Stimulated activated CD8-positive, alpha-beta memory T cell treated with anti-CD3 and anti-CD28 coated beads, Interleukin-4, amount 100 ng/mL, for 1 hour (primary cell): ENCODE measurements at places on chromosomes 7 and 10.

DNA sequence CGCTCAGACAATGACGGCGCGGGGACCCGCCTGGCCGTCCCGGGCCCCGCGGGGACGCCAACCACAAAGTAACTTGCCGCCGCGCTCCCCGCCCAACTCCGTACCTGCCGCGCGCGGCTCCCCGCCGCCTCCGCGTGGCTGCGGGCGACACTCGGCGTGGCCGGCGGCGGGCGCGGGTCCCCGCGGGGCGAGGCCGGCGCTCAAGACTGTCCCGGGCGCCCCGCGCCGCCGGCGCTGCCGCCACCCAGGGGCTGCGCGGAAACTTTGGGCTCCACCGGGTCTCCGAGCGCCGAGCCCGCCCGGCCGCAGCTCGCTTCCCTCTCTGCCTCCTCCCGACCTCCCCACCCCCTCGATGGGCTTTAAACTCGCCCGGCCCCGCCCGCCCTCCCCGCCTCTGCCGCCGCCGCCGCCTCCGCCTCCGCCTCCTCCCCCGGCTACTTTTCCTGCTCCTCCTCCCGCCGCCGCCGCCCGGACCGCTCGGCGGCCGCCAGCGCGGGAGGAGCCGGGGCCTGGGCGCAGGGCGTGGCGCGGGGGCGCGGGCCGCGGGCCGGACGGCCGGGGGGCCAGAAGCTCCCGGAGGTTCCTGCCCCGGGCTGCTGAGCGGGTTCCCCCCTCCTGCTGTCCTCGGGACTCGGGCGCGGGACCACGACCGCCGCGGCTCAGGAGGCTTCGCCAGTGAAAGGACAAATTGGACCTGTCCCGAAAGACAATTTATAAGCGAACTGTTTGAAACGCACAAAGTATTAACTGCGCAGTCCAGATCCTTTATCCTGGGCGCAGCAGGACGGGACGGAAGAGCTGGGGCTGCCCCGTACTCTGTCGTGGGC, 10.6 kb upstream of the GRB10 start:
- DNase-seq: no peak

- no peak for DNase-seq
Observed at GRCh38 chr7:112748381-112748780, 41.8 kb downstream of the TMEM168 start.

- no peak for DNase-seq
Observed at GRCh38 chr7:80249619-80250295, 115.1 kb downstream of the GNAI1 start.

DNA sequence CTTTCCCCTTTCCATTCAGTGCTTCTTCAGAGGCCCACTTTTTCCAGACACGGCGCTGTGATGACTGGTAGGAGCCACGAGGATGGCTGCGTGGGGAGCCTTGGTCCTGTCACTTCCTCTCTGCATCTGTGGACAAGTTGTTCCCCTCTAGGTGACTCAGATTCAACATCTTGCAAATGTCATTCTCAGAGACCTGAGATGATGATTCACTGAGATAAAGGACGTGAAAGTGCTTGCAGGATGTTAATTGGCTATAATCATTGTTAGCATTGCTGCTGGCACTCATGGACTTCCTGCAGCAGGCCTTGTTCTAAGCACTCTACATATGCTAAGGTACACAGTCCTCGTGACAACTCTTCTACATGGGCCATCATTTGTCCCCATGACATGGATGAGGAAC, 489.8 kb upstream of the ZMIZ1 start:
- DNase-seq: no peak

- no peak for DNase-seq
Observed at GRCh38 chr10:78449554-78449953, 415.9 kb downstream of the RPS24 start.

DNA sequence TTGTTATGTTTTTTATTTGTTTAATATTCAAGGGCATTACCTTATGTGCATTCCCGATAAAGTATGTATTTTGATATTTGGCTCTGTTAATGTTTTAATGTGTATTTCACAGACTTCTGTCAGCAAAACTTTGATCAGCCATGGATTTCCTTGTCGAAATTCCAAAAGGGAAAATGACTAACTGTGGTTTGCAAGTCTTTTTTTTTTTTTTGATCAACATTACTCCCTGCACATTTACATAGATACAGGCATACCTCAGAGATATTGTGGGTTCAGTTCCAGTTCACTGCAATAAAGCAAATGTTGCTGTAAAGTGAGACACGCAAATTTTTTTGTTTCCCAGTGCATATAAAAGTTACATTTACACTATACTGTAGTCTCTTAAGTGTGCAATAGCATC, 351.9 kb downstream of the CXCL12 start:
- no peak for DNase-seq

DNA sequence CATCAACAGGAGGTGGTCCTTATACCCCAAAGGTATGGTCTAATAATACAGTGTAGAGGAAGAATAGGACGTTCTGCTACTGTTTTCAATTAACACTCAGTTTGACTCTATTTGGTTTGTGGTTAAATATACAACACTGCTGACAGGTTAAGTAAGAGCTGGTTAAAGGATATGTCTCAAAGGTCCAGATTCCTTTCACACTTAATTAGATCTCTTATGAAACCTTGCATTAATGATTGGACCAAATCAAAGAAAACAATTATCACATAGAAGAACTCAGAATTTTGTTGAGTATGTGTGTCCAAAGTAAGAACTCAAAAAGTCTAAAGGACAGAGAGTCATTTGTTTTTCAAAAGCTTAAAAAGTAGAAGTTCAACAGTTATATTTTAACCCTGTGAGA, 18.0 kb downstream of the MRLN start:
- no peak for DNase-seq

DNA sequence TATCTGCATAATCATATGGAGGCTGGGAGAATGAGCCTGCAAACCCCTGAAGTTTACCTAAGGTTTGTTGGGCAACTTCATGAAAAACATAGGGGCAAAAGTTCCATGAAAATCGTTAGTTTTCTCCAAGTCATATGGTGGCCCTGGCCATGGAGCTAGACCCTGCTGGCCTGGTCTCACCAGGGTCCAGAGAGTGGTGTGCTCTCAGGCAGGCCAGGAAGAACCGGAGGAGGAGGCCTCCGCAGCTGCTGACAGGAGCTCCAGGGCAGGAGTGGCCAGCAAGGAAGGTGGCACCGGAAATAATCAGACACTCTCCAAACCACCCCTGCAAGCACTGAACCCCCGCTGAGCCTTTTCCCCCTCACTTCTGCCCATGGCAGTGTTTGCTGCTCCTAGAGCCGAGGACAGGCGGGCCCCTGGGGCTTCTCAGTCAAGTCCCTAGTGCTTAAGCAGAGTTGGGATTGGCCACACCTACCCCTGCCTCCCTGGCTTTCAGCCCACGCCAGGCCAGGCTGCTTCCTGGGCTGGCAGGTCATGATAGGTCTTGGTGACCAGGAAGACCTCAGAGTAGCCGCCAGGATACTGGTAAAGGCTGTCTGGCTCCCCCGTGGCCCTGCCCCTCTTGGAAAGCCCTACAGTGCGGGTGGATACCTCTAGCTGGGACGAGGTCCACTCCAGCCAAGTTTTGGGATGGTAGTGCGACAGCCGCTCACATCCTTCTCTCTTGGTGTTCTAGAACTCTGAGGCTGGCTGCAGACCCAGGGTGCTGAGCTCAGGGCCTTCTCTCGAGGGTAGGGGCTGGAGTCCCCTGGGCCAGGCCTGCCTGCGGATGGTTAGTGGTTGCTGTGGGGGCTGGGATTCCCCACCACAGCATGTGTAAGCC, 242.8 kb downstream of the MGMT start:
- no peak for DNase-seq

- no peak for DNase-seq
Observed at GRCh38 chr7:134692344-134692705, 45.7 kb downstream of the BPGM start.

GRCh38 chr10:12241810-12242529, 46.0 kb downstream of the CDC123 start:
- no peak for DNase-seq

DNA sequence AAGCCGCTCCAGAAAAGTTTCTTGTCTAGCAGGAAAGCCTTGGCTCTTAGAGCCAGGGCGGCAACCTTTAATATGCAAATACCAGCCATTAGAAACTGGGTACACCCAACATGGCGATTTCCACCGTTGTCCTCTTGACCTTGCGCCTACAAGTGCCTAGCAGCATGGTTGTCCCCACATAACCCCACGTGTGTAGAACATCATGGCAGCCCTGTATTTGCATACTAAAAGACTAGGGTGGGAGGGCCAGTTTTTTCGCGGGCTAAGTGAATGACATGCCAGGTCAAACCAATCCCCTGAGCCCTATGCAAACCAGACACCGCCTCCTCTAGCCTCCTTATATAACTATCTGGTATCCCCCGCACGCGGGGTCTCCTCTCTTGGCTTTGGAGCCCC, 58.4 kb upstream of the FZD8 start:
- no peak for DNase-seq

DNA sequence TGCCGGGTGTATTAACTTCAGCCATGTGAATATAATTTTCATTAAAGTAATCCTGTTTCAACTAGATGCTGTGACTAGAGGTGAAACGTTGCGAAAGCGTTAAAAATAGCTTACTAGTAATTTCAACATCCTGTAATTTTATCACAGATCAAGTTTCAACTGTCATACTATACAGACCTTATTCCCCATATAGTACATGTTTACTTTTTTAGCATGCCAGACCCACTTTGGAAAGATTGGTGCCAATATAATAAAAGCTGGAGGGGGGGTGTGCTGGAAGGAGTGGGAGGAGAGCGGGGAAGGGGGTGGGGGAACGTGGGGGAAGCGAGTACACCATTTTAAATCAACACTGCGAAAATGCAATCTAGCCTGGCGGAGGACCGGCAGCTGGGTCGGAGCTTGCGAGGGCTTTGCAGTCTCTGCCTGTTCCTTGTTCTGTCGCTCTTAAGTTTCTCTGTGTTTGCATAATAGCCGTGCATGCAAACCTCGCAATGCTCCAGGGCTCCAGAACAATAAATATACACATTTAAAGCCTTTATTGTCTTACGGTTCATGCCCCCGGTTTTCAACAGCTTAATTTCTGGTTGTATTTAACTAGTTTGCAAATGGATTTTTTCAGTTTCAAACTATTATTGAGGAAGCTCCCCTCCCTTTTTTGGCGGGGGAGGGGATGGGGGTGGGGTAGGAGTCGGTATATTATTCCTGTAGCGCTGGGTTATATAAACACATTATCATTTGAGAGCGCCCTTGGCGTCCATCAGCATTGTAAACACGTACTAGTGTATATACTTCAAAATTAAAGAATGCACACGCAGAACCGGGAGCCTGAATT, 1.3 kb upstream of the ARID5B start:
- no peak for DNase-seq

GRCh38 chr7:101231644-101232043, 6.0 kb downstream of the CLDN15 start:
- DNase-seq: no peak

DNA sequence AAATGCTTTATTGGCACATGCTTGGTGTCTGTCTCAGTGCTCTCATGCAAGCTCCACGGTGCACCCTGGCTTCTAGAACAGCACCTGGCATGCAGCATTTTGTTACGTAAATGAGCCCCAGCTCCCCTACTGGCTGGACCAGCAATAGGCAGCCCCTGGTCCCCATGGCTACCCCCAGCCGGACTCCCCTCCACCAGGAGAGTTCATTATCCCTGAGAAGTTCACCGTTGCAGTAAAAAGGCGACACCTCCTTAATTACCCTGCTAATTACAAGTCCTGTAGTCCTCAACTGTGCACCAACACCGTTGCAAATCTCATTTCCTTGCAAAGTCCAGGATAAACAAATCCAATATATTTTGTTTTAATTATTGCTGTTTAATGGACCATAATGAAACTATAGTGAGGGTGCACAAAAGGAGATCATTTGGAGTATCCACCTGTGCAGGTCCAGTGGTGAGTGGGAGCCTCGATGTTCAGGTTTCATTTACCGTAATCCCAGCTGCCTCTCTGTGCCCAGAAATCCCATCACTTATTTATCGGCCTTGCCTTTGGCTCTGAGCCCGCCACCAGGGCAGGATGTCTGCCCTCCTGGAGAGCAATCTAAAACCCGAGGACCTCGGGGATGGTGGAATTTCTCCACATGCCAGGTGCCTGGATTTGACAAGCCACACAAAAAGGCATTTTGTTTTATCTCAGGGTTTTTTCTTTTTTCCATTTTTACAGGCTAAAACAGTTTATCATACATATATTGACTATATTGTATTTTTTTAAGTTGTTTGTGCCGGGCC, 12.8 kb upstream of the DRGX start:
- no peak for DNase-seq

- DNase-seq: no peak
Observed at GRCh38 chr7:98341106-98341505, 59.6 kb downstream of the BRI3 start.

DNA sequence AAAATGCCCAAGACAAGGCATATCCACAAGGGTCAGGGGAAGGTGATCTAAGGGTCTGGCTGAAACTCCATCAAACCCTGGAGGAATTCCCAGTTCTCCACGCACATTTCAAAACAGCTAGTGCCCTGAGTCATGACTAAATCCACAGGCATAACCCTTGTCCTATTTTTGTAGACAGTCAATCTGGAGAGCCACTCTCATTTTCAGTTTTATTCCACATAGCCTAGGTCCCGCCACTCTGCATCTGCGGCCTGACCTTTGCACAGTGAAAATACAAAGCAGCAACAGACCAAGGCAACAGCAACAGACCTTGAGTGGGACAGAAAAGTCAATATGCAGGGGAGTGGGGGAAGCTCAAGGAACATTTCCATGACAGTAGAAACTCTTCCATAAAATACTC, 201.4 kb upstream of the NPVF start:
- DNase-seq: no peak

DNA sequence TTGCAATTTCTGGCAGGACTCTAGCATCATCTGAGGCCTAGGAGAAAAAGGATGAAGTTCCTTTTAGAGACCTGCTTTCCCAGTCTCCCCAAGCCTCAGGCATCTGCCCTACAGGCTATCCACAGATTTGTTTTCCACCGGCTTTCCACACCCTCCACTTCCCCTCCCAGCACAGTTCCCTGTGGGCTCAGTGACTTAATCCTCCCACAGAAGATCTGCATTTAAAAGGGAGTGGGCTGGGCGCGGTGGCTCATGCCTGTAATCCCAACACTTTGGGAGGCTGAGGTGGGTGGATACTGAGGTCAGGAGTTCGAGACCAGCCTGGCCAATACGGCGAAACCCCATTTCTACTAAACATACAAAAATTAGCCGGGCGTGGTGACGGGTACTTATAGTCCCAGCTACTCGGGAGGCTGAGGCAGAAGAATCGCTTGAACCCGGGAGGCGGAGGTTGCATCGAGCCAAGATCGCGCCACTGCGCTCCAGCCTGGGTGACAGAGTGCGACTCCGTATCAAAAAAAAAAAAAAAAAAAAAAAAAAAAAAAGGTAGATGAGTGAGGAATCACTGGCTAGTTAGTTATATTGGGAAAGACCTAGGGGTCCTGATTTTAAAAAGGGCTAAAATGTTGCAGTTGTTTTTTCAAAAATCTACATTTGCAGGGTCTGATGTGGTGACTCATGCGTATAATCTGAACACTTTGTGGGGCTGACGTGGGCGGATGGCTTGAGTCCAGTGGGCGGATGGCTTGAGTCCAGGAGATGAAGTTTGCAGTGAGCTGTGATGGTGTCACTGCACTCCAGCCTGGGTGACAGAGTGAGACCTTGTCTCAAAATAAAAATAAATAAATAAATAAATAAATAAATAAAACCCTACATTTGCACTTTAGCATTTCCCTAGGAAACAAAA, 119.5 kb downstream of the BAMBI start:
- DNase-seq: no peak
